ENCODE measurements at places on chromosomes 16 and 17.

GRCh38 chr16:87466975-87467501, 25.8 kb downstream of the ZCCHC14 start:
- no peak for DNase-seq

GRCh38 chr17:60887614-60888028, 210.0 kb downstream of the BCAS3 start:
- DNase-seq: no peak

DNA sequence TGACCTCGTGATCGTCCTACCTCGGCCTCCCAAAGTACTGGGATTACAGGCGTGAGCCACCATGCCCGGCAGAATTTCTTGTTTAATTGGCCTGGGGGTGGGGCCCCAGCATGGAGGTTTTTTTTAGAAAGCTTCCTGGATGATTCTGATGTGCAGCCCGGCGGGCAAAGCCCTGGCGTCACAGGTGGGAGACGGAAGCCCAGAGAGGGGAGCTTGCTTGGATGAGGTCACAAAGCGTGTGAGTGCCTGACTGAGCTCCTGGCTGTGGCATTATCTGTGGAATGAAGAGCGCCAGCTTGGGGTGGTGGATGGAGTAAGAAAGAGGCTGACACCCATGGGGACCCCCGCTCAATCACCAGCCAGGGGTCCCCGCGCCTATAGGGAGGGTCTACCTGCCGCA, 4.1 kb downstream of the VASN start:
- DNase-seq: no peak

GRCh38 chr16:30082545-30083090, 6.8 kb downstream of the PPP4C start:
- no peak for DNase-seq

- DNase-seq: no peak
These were observed 93.9 kb upstream of the FA2H start for GRCh38 chr16:74868501-74868900.

DNA sequence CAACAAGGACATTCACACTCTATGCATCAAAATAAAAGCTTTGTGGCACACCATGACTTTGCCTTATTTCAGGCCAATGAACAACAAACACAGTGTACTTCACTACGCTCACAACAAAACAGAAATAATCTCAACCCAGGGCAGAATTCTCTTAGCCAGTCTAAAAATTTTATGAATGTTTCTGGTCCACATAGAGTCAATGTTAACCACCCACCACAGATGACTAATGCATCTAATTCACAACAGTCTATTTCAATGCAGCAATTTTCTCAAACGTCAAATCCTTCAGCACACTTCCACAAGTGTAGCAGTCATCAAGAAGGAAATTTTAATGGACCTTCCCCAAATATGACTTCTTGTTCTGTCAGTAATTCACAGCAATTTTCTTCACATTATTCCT, 101.7 kb downstream of the CHD9 start:
- no peak for DNase-seq

DNA sequence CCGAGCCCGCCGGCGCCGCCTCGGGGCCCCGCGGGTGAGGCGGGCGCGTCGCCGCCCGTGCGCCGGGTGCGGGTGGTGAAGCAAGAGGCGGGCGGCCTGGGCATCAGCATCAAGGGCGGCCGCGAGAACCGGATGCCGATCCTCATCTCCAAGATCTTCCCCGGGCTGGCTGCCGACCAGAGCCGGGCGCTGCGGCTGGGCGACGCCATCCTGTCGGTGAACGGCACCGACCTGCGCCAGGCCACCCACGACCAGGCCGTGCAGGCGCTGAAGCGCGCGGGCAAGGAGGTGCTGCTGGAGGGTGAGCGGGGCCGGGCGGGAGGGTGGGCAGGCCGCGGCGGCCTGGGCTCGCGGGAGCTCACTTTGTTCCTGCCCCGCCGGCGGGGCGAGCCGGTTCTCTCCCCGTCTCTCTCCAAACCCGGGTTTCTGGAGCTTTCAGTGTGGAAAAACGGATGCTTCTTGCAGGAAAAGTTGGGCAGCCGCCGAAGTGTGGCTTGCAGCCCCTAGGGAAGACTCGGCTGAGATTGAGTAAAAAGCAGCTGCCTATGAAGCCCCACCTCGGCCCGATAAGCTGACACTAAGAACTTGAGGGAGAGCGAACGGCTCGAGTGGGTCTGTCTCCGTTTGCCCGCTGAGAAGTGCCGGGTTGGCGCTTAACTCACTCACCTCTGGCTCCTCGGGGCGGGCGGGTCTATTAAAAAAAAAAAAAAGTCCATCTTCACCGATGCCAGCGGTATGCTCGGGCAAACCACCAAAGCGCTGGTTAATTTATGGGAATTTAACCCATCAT, 677 bp downstream of the SNTB2 start:
- no peak for DNase-seq

DNA sequence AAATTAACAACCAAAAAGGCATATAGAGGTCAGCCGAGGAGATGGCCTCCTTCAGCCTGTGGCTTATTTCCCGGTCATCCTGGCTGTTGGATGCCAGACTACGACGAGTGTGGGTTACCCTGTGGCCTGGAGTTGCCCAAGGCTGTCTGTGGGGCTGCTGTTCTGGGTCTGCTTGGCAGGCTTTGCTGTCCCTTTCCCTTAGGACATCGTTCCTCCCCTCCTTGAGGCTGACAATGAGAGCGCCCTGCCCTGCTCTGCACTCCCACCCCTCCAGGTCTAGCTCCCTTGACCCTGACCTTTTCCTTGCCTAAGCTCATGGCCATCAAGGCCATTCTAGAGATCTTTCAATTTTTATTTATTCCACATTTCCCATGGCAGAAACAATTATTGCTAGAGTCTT, 1.9 kb upstream of the CBFB start:
- DNase-seq: no peak

DNA sequence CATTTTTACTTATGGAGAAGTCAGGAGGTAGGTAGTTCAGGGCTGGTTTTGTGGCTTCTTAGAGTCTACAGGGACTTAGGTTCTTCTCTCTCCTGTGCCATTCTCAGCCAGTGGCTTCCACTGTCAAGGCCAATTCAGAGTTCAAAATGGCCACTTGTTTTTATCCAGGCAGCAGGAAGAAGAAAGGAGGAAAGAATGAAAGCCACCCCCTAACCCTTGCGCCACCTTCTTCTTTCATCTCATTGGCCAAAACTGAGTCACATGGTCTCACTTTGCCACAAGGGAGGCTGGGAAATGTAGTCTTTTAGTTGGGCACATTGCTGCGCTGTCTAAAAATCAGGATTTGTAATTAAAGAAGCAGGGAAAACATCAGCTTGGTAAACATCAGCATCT, 60.8 kb upstream of the MED9 start:
- DNase-seq: no peak

Measured in activated T-helper 1 cell treated with anti-CD3 and anti-CD28 coated beads, Interleukin-2, amount 50 U/mL, for 16 hours (primary cell).